ENCODE measurements at places on chromosomes 6 and 20.

GRCh38 chr6:135257631-135258405, 76.7 kb downstream of the MYB start:
- no peak for DNase-seq

DNA sequence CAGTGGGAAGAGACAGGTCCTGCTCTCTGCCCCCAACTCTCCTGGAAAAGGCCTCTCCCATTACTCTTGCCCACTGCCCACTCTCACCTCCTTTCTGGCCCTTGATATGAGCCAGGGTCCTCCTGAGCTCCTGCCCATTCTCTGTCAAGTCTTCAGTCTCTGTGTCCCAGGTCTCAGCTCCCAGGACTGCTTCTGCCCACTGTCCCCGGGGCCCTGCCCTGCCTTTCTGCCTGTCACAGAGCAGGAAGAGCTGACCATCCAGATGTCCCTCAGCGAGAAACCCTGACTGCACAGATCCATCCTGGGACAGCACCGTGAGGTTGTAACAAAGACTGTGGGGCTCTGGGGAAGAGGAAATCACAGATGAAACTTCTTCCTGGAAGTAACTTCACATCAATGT, 22.2 kb downstream of the HLA-F start:
- DNase-seq, result no peak

- peak; percentile 94 for DNase-seq
These were observed 154.7 kb downstream of the JARID2 start for GRCh38 chr6:15400572-15401004.

- no peak for DNase-seq
These were observed 110.6 kb downstream of the CDKAL1 start for GRCh38 chr6:20644667-20645370.

DNA sequence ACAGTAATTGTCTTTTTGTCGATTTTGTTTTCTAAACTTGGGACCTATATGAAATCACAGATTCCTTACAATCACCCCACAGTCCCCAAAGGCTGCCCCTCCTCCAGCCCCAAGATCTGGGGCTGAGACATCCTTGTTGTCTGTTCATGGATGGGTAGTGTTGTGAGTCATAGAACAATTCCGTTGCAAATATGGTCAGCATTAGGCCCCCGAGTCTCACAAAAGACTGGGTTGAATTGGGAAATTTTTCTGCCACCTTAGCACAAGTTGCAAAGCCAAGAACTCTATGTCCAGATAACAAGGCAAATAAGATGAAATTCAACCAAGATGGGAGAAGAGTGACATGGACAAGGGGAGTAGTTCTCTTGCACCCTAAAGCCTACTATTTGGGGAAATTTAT, 10.5 kb upstream of the TAB2 start:
- no peak for DNase-seq

DNA sequence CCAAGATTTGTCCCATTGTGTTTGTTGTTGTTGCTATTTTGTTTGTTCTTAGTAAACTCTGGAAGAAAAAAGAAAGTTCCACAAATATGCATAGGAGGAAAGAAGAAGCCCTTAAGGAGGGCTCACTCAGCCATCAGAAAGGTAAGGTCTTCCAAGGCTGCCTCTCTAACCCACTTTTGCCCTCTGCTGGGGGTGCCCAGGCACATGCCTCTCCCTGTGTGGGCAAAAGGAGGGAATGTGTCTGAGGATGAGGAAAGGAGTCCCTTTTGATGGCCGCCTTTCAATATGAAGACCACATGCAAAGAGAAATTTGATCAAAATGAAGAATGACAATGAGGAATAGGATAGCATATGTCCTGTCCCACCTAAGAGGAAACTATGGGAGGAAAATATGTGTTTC, 248.2 kb upstream of the POU3F2 start:
- DNase-seq, result no peak

DNA sequence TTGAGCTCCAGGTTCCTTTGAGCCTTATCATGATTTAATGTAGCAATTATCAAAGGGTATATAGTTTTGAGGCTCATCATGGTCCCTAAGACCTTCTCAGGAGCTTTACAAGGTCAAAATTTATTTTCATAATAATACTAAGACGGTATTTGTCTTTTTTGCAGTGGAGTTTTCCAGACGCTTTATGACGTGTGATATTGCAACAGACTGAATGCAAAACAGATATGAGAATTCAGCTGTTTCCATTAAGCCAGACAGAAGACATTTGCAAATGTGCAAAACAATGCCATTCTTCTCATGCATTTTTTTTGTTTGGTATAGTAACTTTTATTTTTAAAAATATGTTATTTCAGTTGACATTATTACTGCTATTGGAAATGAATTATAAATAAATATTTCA, 24.7 kb upstream of the CNKSR3 start:
- DNase-seq, result no peak

DNA sequence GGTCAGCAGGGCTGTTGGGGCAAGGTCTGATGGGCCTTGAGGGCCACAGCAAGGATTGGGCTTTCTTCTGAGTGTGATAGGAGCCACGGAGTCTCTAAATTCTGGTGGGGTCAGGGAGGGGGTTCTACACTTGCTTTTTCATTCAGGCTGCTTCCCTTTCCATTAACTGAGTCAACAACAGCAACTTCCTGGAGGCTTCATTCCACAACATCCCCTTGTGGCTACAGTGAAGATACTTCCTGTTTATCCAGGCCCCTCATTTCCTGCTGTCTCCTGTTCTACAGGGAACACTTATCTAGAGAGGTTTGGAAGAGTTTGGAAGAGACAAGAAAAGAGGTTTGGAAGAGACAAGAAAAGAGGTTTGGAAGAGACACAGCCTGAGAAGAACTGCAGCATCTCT, 144.8 kb upstream of the ENPP5 start:
- DNase-seq, result no peak

- no peak for DNase-seq
These were observed 172.3 kb downstream of the EPM2A start for GRCh38 chr6:145562771-145563615.

DNA sequence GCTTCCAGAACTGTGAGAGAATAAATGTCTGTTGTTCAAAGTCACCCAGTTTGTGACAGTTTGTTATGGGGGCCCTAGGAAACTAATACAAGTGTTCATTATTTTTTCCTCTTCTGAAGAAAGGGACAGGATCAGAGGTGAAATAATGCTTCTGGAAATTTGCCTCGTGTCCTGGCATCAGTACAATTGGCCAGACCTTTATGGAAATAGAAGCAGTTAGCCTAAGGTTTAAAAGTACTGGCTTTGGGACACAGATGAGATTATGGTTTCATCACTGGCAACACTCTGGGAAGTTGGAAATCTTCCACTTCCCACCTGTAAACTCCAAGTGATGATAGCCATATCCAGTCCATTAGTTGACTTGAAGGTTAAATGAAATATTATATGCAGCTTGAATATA, 88.7 kb downstream of the PLCB1 start:
- DNase-seq, result no peak

DNA sequence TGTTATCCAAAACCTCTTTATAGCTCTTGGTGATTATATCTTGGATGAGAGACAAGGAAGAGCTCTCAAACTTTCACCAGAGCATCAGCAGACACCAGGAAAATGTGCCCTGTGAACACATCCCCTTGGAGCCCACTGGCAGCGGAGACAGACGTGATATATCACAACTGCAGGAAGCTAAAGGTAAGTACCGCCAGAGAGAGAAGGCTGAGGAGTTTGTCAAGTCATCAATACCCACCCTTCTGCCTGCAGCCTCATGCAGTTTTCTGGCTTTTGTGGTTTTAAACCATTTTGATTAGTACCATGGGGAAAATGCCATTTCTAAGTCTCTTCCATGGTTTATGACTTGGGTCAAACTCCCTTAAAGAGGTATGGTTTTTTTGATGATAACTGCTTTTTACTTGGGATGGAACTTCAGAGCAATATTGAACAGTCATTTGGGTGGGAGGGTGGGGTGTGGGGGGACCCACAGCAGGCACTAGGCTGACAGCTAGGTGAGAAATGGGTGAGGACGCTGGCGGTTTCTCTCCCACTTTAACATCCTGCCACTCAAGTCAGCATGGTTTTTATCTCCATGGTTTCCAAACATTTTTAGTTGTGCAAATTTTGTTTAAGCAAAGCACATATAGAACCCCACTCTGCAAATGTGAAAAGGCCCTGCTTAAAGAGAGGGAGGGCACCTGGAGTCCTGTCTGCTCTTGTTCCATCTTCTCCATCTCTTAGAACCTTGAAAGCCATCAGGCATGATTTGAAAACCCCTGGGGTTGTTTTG, 108.4 kb downstream of the SCML4 start:
- DNase-seq, result no peak

GRCh38 chr6:166435574-166435973, 52.8 kb upstream of the MPC1 start:
- no peak for DNase-seq

GRCh38 chr6:11575408-11576033, 38.0 kb downstream of the TMEM170B start:
- DNase-seq, result peak; percentile 87

DNA sequence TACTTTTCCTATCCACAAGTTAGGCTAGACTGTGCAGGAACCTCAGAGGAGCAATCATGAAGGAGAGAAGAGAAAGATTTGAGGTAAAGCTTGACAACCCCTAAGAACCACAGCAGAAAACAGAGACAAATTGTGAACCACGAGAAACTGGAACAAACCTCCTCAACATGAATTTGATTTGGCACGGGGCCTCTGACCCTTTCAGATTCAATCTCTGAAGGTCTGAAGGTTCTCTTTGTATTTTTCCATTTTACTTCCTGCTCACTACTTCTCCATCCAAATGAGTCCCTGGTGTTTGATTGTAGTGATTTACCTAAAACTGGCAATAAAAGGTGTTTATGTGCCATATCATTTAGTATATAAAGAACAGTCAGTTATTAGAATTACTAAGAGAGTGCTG, 126.1 kb upstream of the STXBP5 start:
- DNase-seq, result no peak

DNA sequence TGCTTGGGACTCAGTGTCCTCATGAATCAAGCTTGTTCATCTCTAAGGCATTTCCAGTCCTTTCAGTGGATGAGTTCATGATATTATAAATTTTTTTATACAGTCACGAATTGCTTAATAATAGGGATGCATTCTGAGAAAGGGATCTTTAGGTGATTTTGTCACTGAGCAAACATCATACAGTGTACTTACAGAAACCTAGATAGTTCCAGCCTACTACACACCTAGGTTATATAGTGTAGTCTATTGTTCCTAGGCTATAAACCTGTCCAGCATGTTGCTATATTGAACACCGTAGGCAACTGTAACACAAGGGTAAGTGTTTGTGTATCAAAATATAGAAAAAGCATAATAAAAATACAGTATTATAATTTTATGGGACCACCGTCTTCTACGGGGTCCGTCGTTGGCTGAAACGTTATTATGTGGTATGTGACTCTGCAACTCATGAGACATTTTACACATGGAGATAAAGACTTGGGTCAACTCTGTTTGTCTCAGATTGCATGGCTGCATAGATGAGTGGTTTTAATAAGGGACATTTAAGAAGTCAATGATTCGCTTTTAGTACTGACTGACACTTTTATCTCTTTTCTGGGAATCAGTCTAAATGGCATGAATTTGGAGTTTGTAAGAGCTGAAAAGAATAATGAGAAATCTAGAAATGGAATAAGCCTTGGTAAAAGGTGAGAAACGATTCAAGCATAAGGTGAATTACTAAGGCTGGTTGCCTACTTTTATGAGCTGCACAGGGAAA, 33.2 kb downstream of the CLIC5 start:
- no peak for DNase-seq

GRCh38 chr6:68834551-68834950, 199.5 kb downstream of the ADGRB3 start:
- DNase-seq, result no peak

DNA sequence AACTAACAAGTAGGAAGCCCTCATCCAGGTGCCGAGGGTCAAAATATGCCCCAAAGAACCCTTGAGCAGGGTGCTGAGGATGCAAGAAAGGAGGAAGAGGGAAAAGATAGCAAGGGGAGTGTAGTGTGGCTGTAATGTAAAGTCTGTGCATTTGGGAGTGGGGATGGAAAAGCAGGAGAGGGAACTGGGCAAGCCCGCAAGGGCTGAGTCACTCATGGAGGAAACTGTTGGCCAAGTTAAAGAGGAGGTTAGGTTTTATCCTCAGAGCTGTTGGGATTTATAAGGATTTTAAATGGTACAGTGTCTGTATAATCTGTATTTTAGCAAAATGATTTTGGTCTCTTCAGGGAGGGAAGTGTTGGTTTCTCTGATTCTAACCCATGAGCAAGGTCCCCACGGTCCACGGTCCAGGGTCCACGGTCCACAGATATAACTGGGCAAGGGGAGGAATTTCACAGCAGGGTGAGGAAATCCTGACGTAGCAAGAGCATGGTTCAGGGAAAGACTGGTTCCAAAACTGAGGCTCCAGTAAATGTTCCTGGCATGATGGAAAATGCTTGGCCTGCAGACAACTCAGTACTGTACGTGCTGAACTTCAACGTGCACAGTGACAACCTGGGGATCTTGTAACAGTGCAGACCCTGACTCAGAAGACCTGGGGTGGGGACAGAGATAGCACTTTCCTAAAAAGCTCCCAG, 759.8 kb downstream of the PTPRT start:
- DNase-seq, result no peak

DNA sequence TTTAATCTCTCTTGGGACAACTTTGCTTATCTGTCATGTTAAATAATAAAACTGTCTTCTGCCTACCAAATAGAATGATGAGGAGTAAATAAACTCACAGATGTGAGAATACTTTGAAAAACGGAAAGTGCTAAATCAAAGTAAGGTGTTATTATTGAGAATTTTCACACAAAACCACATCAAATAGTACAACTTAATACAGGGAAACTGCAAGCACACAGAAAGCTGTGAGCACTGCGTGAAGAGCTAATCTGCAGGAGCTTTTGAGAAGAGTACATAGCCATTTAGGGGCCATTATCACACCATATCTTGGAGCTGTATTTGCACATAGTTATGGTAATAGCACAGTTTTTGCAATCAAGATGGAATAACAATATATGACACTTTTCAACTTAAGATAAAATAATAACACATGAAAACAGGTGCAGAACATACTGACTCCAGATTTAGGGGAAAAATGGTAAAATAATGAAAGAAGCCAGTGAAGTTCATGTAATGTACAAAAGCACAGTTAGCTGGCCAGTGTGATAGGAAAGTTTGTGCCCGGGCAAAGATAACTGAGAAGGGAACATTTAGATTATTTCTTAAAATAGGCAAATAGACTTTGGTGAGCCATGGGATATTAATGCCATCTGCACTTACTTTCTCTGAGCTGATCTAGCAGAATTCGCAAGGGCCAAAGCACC, 398.5 kb upstream of the PLCB4 start:
- no peak for DNase-seq

GRCh38 chr20:5935384-5935783, 14.9 kb downstream of the TRMT6 start:
- DNase-seq, result no peak

GRCh38 chr20:46178891-46179290, 60.8 kb downstream of the CD40 start:
- no peak for DNase-seq

DNA sequence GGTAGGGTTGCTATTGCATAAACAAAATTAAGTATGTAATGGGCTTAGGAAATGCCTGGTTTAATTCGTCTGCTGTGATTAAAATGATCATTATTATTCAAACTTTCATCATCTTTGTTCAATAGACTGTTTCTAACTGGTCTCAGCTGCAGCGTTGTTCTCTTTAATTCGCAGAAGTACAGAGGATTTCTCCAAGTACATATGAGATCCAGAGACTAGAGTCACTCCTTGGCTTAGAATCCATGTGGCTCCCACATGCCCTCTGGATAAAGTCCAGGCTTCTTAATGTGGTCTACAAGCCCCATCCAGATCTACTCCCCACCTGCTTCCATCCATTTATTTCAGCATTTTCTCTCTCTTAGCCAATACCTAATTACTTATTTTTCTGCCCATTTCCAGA, 1.1 kb upstream of the ZBTB24 start:
- no peak for DNase-seq

GRCh38 chr6:47810885-47811284, 29.1 kb downstream of the OPN5 start:
- DNase-seq, result no peak

- peak; percentile 51 for DNase-seq
These were observed 297.9 kb downstream of the UTRN start for GRCh38 chr6:144582939-144583613.
